ENCODE measurements at places on chromosomes 7 and 10. TPM values are rescaled to one million over a fixed set of nuclear protein-coding genes. Genes with fewer than 3 reads are reported as not detected.

- DNase-seq, result no peak
These were observed 4.6 kb downstream of the ZNF22 start for GRCh38 chr10:45005284-45005683.

DNA sequence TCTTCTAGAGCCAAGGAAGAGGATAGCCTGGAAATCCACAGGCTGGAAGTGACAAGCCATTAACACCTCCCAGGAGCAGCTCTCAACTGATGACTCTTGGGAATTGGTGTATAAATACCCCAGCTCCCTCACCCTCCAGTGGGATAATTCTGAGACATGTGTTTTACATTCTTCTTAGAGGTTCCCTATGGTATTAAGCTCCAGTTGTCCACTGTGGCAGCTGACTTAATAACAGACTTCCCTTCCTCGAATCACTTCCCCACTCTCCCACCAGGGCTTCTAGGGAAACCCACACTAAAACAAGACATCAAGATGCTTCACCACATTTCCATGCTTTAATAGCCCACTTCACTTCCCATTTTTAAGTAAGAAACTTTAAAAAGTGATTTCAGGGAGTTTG lies 47.2 kb downstream of the FAM107B start:
- no peak for DNase-seq

PDE1C gene
- total RNA-seq, result 2.6 TPM

DNA sequence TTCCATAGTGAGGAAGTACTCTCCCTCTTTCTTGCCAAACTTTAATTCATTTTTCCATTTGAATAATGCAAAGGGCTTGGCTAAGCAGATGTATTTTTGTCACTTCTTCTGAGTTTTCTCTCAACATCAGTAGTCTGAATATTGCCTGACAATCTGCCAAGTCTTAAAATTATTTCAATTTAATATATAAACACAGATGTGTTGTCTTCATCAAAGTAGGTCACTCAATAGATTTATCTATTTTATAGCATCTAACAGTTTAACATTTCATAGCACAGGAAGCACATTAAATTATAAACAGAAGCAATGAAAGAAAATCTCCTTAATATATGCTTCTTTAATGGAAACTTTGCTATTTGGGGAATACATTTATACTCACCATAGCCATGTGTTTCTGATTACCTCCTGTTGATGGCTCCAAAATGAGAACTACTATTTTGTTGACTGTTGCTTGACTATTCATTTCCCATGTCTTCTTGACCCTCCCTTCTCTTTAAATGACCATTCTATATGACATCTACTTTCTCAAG lies 4.5 kb downstream of the CPED1 start:
- DNase-seq, result no peak

DNA sequence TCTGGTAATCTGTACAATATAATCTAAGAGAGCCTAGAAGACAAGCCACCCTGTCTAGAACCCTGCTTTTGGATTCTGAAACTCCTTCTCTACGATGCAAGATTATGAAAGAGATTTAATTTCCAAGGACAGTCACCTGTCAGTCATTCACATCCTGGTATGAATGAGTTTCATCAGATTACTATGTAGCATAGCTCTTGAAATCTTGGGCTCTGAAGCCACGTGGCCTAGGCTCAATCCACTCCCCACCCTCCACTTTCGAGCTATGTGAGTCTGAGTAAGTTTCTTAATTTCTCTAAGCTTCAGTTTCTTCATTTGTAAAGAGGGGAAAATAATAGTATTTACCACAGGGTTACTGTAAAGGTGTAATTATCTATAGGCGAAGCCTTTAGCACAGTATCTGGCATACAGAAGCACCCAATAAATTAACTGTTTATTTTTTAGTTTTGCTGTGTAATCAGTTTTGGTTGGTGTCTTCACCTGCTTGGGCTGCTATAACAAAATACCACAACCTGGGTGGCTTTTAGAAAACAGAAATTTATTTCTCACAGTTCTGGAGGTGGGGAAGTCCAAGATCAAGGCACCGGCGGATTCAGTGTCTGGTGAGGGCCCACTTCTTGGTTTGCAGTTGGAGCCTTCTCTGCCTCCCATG lies 71.3 kb downstream of the MYOF start:
- no peak for DNase-seq

Data from adrenal gland (tissue), 19 donors.